Colonic mucosa (tissue), 4 donors: ENCODE measurements at places on chromosomes 5 and 9. TPM values are rescaled to one million over a fixed set of nuclear protein-coding genes. Genes with fewer than 3 reads are reported as not detected.

DNA sequence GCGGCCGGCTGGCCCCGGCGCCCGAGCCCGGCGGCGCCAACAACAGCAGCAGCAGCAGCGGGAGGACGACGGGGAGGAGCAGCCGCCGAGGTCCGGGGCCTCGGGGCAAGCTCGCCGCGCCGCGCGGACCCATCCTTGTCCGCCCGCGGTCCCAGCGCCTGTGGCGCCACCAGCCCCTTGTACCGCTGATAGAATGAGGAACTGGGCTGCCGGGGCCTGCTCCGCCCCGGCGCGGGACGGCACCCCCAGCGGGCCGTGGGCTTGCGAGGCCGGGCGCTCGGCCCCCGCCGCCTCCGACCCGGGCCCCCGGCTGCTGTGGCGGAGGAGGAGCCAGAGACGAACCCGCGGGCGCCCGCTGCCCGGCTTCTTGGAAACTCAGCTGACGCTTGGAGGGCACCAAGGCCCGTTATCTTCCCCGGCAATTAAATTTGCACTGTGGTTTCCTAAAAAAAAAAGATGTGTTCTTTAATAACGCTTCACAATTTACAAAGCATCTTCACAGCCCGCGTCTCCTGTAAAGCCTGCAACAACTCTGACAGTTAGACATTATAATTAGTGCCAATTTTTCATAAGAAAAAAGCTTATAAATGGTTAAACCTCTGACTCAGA is at the start of gene ARSB:
Gene ARSB, minus strand, starts transcription at position 195 of the 609 bp plus-strand sequence. Its CDS starts 62 bp downstream, at position 133.
- DNase-seq: peak; percentile 54

- DNase-seq: no peak
These were observed 5.9 kb upstream of the C9orf40 start for GRCh38 chr9:74958587-74958986.

GRCh38 chr9:93259490-93260262 is 75.7 kb downstream of the WNK2 start:
- peak; percentile 16 for DNase-seq

DNA sequence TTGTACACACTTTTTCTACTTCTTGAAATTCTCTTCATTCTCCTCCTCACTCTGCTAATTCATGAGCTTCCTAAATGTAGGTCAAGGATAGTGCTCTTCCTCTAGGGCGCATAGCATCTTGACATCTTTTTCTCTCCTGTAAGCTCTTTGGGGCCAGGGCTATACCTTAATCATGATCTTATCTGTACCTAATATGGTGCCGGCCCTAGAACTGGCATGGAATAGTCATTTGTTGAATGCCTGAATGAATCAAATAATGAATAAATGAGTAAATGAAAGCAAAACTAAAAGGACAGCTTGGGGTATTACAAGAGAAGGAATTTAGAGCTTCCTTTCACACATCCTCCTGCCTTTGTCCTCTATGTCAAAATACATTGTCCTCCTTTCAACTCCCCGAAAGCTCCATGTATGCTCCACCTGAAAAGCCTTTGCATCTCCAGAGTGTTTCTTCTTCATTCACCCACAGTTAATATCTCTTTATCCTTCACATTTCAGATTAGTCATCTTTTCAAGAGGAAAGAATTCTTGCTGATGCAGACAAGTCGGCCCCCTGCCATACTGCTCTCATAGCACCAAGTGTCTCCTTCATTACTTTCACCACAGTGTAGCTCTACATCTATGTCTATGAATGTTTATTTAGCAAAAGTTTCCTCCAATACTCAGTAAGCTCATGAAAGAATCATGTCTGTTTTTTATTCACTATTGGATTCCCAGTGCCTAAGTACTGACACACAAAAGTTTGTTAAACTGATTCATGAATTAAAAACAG is 16.4 kb upstream of the PPP2R2B start:
- no peak for DNase-seq

- peak; percentile 47 for DNase-seq
These were observed 135.9 kb downstream of the ZSWIM6 start for GRCh38 chr5:61467766-61468482.

GRCh38 chr5:55925181-55925580 is 69.6 kb downstream of the IL6ST start:
- DNase-seq: no peak

GRCh38 chr5:98333921-98334320 is 439.5 kb upstream of the RGMB start:
- DNase-seq: no peak

DNA sequence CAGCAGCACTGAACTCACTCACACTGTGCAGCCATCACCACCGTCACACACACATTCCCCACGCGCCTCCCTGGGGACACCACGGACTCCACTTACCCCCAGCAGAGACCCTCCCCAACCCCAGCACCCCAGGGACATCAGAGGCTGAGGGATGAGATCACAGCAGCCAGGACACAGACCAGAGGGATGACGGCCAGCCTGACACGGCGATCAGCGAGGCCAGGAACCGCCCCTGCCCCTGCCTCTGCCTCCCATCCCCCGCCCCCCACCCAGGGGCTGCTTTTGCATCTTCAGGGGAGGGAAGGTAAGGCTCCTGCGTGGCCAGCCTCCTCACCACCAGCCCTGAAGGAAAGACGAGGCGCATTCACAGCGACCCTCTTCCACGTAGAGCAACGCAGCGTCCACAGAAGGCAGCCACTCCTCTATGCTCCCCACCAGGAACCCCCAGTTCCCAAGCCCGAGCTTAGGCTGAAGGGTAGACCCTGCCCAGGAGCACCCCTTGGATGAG is 104.5 kb downstream of the VAV2 start:
- DNase-seq: no peak

RANBP17 gene
- 7.9 TPM for total RNA-seq

DNA sequence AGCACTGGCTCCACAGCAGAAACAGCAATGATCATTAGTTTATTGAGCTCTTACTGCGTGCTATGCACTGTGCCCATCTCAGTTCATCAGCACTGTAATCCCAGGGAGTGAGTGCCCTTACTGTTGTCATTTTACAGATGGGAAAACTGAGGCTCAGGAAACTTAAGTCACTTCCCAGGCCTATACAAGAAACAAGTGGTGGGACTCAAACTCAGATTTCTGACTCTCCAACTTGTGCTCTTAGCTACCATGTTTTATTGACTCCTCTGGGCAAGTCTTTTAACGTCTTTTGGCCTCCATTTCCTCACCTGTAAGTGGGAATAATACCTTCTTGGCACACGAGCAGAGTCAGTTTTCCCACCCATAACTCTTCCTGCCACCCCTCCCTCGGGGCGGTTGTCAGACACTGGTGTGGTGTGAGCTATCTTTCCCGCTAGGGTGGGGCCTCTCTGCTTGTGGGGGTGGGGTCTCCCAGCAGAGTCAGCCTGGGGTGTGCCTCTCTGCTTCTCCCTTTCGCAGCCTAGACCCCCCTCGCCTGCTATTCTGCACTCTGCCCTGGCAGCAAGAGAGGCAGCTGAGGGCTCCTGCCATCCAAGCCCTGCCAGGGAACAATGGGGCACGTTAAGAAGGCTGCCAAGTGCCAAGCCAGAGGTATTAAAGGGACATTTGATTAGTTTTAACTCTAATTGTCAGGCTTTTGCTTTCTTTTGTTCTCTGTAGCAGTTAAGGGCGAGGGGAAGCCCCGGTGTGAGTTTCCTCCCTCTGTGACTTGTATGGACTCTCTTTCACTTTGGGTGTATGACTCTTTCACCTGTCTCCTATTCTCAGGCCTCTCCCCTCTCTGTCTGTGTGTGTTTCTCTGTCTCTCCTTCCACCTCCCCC is 12.1 kb downstream of the GALNT10 start:
- no peak for DNase-seq
